ENCODE measurements at places on chromosomes 12 and 14.

DNA sequence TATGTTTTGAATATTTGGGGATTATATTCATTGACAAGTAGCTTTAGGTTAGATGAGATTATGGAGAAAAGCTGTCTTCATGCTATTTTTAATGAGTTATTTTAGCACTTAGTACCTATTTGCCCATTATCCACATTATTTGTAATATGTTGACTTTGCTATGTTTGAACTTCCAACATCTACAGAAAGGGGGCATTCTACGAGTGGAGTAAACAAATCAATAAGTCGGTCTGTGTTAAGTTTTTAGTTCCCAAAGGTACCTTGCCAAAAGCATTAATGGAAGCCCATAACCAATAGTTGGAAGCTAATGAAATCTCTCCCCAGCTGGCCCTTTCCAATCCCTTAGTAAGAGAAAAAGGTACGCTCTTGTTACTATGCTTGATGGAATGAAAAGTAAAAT is 250.0 kb upstream of the E2F7 start:
- no peak for DNase-seq

GRCh38 chr12:129200576-129200975 is 347.3 kb downstream of the GLT1D1 start:
- DNase-seq: no peak

DNA sequence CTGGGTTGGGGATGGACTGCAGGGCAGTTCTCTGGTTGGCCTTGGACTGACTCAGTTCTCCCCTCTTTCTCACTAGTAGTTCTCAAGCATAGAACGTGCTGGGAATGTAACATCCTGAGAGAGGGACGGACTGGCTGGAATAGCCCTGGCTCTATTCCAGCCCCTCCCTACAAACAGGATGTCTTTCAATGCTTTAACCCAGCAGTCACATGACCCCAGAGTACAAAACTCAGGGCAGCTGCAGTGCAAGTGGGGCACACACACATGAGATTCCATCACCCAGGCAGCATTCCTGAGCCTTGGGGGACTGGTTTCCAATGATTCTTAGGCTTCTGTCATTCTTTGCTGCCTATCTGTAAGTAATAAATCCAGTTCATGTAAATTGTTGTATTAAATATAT is 1.6 kb upstream of the ACOT6 start:
- peak; percentile 78 for DNase-seq

- DNase-seq: no peak
These were observed 45.9 kb downstream of the NOC4L start for GRCh38 chr12:132190012-132190755.

GRCh38 chr12:59321278-59321677 is 274.6 kb upstream of the SLC16A7 start:
- DNase-seq: no peak

- no peak for DNase-seq
These were observed 12.2 kb upstream of the CATSPERB start for GRCh38 chr14:91744068-91744480.

DNA sequence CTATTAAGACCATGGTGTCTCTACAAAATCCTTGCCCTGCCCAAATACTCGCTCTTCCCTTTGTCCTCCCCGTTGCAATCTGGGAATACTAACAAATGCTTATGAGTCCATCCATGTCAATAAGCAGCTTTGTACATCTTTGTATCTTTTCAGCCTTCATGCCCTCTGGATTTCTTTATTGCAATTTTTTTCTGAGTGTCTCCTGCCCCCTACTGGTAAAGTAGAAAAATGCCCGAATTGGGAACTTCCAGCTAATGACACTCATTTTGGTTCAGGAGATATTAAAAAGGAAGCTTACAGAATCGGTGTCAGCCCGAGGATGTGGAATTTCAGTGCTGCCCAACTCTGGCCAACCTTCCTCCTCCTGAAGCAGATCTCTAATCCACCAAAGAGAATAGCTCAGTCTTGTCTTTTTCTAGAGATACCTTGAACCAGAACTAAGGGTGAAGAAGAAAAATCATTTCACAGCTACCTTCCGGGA is 46.0 kb downstream of the SH2B3 start:
- peak; percentile 10 for DNase-seq

DNA sequence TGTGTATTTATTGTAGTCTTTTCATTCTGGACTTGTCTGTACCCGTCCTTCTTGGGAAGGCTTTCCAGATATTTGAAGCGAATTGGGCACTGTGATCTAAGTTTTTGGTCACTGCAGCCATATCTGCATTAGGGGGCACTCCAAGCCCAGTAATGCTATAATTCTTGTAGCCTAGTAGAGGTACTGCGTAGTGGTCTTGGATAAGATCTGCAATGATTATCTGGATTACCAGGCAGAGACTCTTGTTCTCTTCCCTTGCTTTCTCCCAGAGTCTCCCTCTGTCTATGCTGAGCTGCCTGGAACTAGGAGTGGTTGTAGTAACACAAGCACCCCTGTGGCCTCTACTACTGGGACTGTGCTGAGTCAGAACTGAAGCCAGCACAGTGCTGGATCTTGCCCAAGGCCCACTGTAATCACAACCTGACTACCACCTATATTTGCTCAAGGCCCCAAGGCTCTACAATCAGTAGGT is 30.0 kb downstream of the SLC38A2 start:
- no peak for DNase-seq

- no peak for DNase-seq
These were observed 198.6 kb downstream of the CCDC91 start for GRCh38 chr12:28388879-28389278.

- DNase-seq: no peak
These were observed 43.1 kb upstream of the LTA4H start for GRCh38 chr12:96078231-96079135.

- DNase-seq: no peak
These were observed 232.2 kb downstream of the C12orf50 start for GRCh38 chr12:87796961-87797516.

GRCh38 chr12:88737838-88738472 is 157.7 kb upstream of the KITLG start:
- no peak for DNase-seq

- DNase-seq: no peak
These were observed 2.0 kb downstream of the EEA1 start for GRCh38 chr12:92927055-92927435.

- peak; percentile 62 for DNase-seq
These were observed 10.3 kb upstream of the FERMT2 start for GRCh38 chr14:52961060-52961639.

DNA sequence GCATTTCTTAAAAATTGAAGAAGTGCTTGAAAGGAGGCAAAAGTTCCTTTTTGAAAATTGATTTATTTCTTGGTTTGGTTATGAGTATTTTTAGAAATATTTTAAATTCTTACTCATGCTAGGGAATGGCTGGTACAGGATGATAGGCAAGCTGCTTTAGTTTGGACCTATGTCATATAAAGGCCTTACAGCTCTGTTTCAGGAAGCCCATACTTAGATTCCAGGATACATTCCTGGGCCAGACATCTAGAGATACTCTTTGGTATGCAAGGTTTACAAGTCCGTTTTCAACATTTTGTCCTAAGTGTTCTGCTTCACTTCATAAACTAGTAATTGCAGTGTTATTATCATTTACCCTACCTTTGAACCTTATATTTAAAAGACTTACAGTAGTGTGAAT is 186.8 kb downstream of the FUT8 start:
- no peak for DNase-seq

GRCh38 chr12:112207397-112207924 is 82.1 kb downstream of the TRAFD1 start:
- DNase-seq: no peak

DNA sequence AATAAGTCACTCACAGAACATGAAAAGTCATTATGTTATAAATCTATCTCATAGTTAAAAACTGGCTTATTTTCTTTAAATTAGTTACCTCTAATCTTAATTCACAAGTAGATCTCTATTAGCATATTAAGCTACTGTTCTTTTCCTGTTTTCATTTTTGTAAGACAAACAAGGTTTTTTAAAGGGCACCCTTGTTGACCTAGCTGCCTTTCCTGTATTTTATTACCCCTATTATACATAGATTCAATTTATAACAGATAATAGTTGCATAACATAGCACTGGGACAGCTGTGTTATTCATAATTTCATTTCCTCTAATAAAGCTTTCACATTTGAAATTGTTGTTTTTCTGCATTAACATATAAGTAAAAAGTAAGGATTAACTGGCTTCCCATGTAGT is 1500.7 kb upstream of the FLRT2 start:
- no peak for DNase-seq

DNA sequence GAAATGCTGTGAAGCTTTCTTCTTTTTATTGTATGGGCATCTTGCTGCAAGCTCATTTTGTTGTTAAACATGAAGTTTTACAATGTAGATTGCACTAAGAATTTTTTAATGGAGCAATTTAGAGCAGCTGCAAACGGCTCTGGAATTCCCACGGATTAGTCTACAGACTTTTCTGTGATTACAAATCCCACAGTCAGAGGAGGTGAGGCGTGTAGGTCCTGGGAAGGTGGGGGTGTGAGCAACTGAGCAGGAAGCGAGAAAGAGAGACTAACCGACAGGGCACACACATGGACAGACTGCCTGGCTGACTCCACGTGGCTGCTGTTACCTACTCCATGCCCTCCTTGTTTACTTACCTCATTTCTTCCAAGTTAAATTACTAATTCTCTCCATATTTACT is 348.5 kb downstream of the NPAS3 start:
- no peak for DNase-seq

DNA sequence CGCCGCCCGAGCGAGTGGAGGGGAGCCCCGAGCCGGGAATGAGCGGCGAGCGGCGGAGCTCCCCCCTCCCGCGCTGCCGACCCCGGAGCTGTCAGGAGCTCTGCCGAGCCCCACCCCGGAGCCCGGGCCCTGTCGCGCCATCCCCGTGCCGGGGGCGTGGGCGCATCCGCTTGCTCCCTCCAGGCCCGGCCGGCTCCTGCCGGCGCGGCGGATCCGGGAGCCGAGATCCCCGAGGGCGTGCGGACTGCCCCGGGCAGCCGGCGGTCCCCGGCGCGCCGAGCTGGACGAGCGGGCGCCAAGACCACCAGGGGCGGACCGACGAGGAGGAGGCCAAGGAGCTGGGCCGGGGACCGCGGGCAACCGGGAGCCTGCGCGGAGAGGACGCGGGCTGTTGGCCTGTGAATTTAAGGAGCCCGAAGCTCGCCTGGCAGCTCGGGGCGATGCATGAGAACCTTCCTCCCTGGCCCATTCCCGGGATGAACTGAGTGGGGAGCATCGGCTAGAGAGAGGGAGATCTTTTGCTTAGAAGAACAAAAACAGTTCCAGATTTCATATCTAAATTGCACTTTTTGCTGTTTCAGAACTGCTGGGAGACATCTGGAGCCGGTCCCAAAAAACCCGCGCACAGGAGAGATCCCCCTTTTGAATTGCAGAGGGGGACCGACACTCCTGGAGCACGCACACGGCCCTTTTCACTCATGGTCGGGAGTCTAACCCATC is 2.0 kb downstream of the PTHLH start:
- DNase-seq: peak; percentile 40

- no peak for DNase-seq
These were observed 7.3 kb upstream of the RNASE1 start for GRCh38 chr14:20809917-20810316.

GRCh38 chr14:65604535-65604934 is 192.0 kb downstream of the FUT8 start:
- DNase-seq: no peak

GRCh38 chr12:6632026-6632983 is 3.5 kb downstream of the LPAR5 start:
- DNase-seq: peak; percentile 47

DNA sequence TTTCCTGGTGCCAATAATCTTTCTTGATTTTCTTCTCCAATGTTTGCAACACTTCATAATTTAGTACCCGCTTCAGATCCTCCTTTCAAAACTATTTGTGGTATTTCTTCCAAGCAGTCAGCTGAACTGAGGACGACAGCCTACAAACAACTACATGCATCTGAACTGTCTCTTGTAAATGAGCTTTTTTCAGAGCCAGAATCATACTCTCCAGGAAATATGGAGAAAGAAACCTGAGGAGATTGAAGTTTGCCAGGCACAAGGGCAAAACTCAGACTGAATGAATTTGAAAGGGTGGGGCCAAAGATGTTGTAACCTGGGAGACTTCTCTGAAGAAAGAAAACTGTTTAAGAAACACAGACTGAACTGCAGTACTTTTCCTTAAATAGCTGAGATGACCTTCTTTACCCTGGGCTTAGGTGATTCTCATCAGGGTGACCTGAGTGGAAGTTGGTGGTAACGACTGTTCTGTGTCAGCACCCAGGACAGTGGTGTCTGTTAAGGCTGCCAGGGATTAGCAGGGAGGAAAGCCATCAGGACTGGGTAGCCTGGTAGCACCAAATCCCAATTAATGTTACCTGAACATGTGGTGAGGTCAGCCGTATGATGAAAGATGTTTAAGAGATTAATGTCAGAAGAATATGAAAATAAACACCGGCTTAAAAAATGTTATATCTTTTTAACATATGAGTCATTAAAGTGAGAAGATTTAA is 95.0 kb downstream of the TGFB3 start:
- no peak for DNase-seq

DNA sequence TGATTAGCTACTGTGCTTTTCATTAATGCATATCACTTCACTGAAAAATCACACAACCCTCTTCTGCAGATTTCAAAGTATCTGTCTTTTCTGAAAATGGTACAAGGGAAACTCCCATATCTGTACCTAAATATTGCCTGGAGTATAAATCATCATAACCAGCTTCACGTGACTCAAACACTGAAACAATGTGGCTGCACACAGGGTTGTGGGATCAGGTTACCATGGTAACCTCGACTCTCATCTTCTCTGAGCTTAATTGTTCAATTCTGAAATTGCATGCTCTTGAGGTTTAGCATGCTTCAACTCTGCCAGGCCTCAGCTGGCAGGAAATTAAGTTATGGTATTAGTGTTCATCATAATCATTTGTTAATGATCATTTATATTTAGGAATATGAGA is 77.5 kb upstream of the CPSF6 start:
- DNase-seq: no peak

DNA sequence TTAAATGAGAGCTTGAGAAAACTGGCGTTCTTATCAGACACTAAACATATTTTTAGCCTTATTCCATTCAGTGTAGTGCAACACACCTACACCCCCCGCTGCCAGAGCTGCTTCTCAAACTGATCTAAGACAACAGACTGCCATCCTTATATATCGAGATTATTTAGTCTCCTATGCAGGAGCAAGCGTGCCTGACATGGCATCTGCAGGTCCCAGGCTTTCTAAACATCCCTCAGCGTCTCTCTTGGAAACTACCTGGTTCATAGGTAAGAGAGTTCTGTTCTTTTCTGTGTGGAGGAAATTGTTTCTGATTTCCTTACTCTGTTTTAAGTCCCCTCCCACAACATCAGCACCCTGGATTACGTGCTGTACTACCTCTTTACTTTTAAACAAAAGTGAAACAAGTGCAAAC is 117.1 kb upstream of the PTPRB start:
- no peak for DNase-seq
